ENCODE measurements at places on chromosomes 12 and 14.

- no peaks in the 10 kb centered on the region for H3K4me1 ChIP-seq
- H3K27ac ChIP-seq = no peak overlapping the region
- no peak overlapping the region for H3K4me3 ChIP-seq
- DNase-seq = no peak
- no peaks in the 10 kb centered on the region for H3K36me3 ChIP-seq
Observed at GRCh38 chr12:20800160-20800559, 10.3 kb upstream of the SLCO1B3 start.

- DNase-seq = no peak
- H3K4me1 ChIP-seq = no peaks in the 10 kb centered on the region
- no peaks in the 10 kb centered on the region for H3K36me3 ChIP-seq
- H3K4me3 ChIP-seq = no peak overlapping the region
- no peaks in the 10 kb centered on the region for H3K27me3 ChIP-seq
Observed at GRCh38 chr12:121145221-121145620, 12.5 kb downstream of the P2RX7 start.

- H3K27me3 ChIP-seq = no peaks in the 10 kb centered on the region
- no peaks in the 10 kb centered on the region for H3K36me3 ChIP-seq
- no peak overlapping the region for H3K4me3 ChIP-seq
- H3K27ac ChIP-seq = no peak overlapping the region
- DNase-seq = no peak
Observed at GRCh38 chr12:51441583-51441982, 17.0 kb downstream of the SLC4A8 start.

- DNase-seq = peak; percentile 4
- peak overlapping the region; percentile 91 for H3K4me3 ChIP-seq
- H3K27ac ChIP-seq = peak overlapping the region; percentile 90
- peaks cover 33% of the 10 kb centered on the region for H3K36me3 ChIP-seq
- H3K27me3 ChIP-seq = no peaks in the 10 kb centered on the region
- H3K4me1 ChIP-seq = peaks cover 4% of the 10 kb centered on the region
Observed at GRCh38 chr12:21656905-21657325, 727 bp downstream of the LDHB start.

GRCh38 chr14:24937300-24937699 is 112.6 kb downstream of the STXBP6 start:
- no peak overlapping the region for H3K4me3 ChIP-seq
- no peaks in the 10 kb centered on the region for H3K27me3 ChIP-seq
- H3K36me3 ChIP-seq = no peaks in the 10 kb centered on the region

GRCh38 chr14:35808076-35808637 is 938 bp downstream of the RALGAPA1 start:
- peaks cover 2% of the 10 kb centered on the region for H3K36me3 ChIP-seq
- H3K27me3 ChIP-seq = no peaks in the 10 kb centered on the region
- no peak for DNase-seq
- peak overlapping the region; percentile 79 for H3K4me3 ChIP-seq

Measured in Panc1 (cell line).